ENCODE measurements at places on chromosomes 4 and X. TPM values are rescaled to one million over a fixed set of nuclear protein-coding genes. Genes with fewer than 3 reads are reported as not detected.

Gene PPP1R3F
- total RNA-seq, result 19.4 TPM

Gene PCDH19
- not detected for total RNA-seq

DNA sequence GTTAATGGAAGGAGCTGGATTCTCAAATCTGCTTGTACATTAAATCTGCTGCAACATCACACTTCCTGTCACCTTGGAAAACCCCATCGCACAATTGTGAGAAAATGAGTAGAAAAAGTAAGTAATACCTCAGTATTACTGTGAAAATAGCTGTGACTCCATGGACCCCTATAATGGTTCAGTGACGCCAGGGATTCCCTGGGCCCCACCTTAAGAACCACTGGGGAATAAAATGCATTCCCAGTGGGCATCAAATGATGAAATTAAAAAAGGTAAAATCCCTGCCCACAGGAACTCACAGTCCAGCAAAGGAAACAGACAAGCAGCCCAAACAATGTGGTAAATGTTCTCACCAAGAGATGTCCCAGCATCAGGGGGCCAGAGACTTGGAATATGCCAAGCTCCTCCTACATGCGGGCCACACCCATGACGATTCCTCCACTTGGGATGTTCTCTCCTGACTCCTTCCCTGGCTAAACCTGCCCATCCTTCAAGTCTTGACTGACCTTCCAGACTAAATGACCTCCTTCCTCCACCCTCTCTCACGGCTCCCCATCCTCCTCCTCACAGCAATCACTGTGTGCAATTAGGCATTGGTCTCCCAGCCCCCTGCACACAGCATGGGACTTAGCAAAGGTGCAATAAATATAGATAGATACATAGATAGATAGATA, 2.6 kb downstream of the EVC2 start:
- DNase-seq, result no peak

DNA sequence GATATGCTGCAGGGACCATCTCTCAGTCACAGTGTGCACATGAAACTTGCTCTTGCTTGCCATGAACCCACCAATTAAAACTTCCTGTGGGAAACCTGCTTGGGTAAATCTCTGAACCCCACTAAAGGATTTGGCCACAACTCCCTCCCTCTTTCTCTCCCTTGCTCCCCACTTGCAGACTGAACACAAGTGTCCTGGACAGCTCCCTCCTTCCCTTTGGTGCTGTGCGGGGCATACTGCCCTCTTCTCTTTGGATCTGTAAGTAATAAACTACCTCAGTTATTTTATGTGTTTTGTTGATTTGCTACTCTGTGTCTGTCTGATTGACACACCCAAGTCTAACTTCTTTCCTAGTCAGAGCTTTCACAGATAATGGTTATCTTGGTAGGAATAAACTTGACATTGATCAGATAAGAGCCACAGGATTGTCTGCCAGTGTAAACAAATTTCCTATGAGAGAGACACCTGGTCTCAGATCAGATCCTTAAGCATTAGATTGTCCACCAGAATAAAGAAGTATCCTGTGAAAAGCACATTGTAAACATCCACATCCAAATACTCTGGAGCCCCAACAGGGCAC, 41.8 kb downstream of the SULT1E1 start:
- no peak for DNase-seq

DNA sequence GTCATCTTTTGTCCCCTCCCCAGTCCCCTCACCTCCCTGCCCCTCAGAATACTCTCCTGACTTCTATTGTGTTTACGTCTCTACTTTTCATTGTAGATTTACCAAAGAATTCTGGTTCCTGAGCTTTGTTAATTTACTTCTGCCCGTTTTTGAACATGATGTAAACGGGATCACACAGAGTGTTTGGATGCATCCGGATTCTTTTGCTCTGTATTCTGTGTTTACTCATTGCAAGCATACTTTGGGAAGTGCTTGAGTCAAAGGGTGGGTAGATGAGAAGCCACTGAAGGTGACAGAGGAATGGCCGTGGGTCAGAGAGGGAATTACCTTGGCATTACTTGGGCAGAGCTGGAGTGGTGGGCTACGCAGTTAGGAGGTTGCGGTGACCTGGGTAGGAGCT, 18.0 kb downstream of the CLCN4 start:
- no peak for DNase-seq

Gene MID2
- 6.6 TPM for total RNA-seq

DNA sequence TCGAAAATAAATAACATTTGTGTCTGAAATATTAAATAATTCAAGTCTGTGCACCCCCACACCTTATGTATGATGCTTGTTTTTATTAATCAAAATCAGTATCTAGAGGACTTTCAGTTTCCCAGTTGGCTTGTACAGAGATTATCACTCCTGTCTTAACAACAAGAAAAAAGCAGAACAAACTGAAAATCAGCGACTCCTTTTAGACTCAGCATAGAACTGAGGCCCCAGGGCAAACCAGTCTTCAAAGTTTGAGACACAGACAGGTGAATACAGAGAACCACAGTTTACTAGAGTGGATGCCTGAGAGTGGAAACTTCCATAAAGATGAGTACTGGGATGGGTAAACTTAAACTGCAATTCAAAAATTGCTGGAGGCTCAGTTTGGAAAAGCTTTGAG, 142.8 kb upstream of the KLF8 start:
- DNase-seq, result no peak

Gene OPHN1
- total RNA-seq, result 0.15 TPM

Gene STARD8
- 0.57 TPM for total RNA-seq

DNA sequence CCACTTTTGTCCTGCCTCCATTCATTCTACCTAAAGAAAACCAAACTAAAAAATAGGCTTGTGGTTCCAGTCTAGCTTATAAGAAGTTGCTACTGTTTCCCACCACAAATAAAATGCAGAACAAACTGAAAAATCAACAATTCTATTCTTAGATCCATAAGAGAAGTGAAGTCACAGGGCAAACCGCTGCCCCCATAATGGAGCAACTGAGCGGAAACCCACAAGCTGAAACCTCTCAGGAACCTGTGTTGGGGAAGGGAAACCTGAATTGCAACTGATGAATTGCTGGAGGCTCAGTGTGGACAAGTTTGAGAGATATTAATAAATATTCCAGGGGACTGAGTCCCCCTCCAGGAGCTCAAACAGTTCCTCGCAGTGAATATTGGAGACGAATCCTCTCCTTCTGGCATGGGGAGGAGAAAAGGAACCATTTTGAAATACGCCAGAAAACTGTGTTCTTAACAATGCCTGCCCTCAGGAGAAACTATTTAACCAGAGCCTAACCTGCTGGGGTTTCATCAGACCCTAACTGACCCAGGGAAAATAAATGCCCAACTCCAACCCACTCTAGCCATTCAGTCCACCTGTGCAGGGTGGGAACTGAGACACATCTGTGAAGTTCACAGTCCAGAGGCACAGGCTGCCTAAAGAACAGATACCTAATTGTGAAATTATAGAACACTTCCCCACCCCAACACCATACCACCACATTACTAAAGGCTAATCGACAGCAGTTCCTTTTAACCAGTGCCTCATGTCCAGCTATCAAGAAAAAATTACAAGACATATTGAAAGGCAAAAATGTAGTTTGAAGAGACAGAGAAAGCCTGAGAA, 22.8 kb upstream of the SH3RF1 start:
- DNase-seq, result no peak

Gene CD99L2
- 14.3 TPM for total RNA-seq

DNA sequence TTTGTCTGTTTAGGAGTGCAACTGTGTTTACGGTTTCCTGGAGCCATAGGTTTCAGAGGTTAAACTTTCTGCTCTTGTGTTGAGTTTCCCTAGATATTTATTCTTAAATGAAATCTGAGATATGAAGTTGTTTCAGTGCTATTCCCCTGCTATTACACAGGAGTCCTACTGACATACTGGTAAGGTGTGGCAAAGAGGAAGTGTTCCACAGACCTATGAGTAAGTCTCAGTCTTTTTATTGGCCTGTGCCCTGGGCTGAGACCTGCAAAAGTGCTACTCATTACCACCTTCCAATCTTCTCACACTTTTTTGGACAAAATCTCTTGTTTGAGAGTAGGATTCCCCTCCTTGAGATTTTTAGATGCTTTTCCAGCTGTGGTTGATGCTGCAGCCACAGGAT, 35.6 kb upstream of the MAGEA8 start:
- DNase-seq, result no peak

Gene RPL9
- total RNA-seq, result 1,902 TPM

DNA sequence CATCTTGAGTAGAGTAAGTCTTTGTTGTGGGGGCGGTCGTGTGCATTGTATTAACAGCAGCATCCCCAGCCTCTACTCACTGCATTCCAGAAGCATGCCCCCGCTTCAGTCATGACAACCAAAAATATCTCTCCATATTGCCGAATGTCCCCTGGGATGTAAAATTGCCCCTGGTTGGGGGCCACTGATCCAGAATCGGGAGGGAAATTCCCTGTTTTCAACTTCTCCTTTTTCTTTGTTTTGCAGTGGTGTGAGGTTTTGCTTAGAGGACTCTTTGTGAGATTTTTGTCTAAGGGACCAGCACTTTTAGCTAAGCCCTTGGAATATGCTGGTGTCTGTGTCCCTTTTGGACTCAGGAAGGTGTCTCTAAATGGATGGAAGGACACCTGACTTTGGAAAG, 3.0 kb upstream of the IL13RA1 start:
- DNase-seq, result no peak

DNA sequence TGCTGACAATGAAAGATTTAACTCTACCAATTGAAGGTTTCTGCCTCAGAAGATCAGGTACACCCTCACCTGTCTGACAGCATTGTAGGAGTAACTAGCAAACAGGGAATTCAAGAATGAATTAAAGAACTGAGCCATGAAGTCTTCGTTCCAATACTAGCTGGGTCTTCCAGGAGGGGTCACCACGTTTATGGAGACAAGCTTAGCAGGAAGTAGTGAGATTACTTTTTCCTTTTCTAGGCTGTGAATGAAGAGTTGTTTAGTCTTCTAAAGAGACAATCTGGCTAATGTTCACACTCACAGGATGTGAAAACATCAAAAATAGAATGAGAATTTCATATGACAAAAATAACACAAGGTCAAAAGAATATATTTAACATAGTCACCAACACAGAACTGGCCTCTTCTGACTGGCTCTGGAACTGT, 54.9 kb downstream of the REELD1 start:
- no peak for DNase-seq

Gene NAP1L3
- 2.4 TPM for total RNA-seq

GRCh38 chrX:10199212-10199611, 42.4 kb downstream of the CLCN4 start:
- no peak for DNase-seq

DNA sequence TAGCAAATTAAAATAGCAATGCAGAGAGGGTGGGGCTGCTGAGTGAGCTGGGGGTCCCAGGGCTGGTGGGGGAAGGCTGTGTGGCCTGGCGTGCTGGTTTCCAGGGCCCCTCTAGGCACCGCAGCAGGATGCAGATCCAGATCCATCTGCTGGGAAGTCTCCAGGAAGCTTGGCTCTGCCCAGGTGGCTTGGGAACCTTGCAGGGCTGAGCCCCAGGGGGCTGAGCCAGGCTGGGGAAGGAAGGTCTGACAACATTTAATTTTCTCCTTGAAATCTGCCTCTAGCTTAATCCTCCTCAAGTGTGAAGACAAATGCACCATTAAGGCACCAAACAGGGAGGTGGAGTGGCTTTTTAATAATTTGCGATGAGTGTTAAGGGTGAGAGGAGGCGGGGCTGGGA, 31.7 kb downstream of the SORCS2 start:
- DNase-seq, result no peak

Gene CPEB2
- 27.5 TPM for total RNA-seq

DNA sequence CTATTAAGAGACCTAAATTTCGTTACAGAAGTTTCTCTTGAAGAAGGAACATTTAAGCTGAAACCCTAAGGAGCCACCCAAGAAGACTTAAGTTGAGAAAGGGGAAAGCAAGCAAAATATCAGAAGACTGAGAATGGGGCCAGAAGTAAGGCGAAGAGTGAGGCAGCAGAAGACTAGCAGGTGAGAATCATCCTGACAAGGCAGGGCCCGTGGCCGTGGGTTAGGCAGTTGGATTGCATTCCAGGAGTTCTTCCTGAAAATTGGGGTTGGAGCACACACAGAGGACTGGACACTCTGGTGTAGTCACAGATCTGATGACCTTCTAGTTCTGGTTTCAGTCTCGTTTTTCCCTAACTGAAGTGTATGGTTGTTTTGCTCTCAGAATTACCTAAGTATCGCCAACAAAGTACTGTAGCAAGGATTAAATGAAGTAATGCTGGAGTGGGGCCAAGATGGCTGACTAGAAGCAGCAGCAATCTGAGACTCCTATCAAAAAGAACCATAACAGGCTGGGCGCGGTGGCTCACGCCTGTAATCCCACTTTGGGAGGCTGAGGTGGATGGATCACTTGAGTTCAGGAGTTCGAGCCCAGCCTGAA, 94.4 kb upstream of the GUCY1A1 start:
- no peak for DNase-seq

GRCh38 chrX:100413229-100413628, 3.2 kb upstream of the PCDH19 start:
- peak; percentile 52 for DNase-seq

DNA sequence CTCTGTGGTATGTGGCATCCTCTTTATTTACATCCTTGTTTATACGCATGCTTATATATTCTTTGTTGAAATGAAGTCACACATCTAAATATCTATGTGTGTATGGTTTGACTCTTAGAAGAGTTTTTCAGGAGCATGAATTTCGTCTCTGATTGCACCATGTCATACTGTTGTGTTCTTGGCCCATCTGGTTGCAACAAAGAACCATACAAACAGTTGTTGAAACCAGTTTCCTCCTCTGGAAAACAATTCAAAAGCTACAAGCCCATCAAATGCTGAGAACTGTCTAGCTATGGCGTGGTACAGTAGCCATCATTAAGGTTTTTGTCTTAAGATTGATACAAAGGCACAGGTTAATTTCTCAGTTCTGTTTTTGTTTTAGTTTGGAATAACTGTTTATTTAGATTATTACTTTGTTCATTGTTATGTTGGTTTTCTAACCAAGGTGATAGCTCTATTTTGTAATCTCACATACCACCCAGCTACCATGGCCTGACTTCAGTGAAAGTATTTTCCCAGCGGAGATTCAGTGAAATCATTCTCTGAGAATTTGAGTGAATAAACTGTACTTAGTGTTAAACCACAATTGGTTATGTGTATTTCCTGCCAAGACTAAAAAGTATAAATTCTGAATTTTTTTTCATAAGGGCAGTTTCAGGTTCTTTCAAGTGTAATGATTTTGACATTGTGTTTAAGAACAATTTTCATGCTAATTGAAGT, 91.0 kb downstream of the ARHGAP24 start:
- no peak for DNase-seq

DNA sequence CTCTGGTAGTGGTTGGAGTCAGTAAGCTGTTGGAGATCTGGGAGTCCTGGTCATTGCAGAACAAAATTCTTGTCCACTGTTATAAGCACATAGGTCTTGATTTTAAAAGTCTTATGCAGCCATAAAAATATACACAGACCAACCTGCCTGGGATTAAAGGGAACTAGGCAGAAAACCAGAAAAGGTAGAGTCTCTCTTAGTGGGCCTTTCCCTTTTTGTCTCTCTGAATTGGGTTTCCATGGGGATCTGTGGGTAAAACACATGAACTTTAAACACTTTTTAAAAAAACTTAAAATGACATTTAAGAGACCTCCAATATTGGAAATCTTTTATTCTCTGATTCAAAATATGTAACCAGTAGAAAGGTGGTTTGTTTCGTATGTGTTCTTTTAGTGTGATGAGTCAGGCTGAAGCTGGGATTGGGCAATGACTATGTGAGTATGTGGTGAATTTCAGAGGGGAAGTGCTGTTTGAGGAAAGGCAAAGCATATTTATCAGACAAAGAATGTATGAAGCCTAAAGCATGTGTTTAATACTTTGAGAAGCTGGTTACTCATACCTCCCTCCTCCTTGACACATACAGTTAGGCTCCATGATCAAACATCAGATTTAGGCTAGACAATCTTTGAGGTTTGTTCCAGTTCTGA, 29.6 kb downstream of the SLC16A2 start:
- DNase-seq, result no peak

Measured in CD4-positive, CD25-positive, alpha-beta regulatory T cell (primary cell).